Lung (tissue), 17 donors: ENCODE measurements at places on chromosomes 16 and 17. TPM values are rescaled to one million over a fixed set of nuclear protein-coding genes. Genes with fewer than 3 reads are reported as not detected.

The ZP2 gene
- not detected for polyA plus RNA-seq

The KRT12 gene
- not detected for polyA plus RNA-seq

The ZNF750 gene
- 2.2 TPM for polyA plus RNA-seq

The PPP1R27 gene
- polyA plus RNA-seq, result 0.13 TPM

The TBC1D3L gene
- 19.7 TPM for polyA plus RNA-seq

The ABCC3 gene
- polyA plus RNA-seq, result 10.3 TPM
